ENCODE measurements at places on chromosomes 13 and 19.
A peak's percentile ranks its signal among the peaks of the same experiment; 100 is the strongest.

- no peak for DNase-seq
Observed at GRCh38 chr13:35871561-35871960, 259.6 kb downstream of the DCLK1 start.

DNA sequence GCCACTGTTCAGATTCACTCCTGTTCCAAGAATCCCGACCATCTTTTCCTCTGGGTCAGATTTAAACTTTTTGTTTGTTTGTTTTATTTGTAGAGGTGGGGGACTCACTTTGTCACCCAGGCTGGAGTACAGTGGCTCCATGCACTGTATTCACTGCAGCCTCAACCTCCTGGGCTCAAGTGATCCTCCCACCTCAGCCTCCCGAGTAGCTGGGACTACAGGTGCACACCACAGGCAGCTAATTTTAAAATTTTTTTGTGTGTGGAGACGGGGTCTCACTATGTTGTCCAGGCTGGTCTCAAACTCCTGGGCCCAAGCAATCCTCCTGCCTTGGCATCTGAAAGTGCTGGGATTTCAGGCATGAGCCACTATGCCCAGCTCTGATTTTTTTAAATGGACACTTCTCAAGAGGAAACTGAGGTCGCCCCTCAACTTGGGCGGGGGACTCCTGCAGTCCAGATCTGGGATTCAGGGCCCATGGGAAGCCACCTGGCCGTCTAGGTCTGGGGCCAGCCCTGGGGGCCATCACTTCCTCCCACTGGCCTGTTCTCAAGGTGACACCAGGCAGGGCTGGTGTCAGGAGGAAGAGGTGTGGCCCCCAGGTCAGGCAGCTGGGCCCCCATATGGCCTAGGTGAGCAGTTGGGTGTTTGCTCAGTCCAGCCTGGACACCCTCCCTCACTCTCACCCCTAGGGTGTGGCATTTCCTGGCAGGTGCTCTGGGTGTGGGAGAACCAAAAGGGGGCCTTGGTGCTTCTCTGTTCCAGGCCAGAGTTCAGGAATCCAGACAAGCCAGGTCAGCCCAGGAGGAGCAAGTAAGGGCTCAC lies 1.3 kb downstream of the B3GNT3 start:
- DNase-seq, result no peak

DNA sequence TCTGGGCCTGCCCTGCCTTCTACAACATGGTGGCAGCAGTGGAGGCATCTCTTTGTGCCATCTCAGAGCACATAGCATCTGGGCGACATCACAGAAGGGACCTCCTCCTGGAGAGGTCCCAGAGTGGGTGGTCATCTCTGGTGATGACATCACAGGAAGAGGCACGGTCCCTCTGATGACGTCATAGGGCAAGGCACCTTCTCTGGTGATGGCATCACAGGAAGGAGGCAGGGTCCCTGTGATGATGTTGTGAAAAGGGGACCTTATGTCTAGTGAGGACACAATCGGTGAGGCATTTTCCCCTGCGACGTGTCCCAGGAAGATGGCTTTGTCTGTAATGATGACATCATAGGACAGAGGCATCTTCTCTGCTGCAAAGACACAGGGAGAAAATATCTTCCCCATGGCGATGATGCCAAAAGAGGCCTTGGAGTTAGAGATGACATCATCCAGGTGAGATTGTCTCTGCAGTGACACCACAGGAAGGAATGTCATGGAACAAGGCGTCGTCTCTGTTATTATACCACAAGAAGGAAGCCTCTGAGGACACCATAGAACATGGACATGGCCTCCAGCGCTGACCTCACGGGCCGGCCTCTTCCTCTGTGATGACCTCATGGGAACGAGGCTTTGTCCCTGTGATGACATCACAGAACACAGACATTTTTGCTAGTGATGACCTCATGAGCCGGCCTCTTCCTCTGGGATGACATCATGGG lies 10.7 kb downstream of the SHISA7 start:
- no peak for DNase-seq

GRCh38 chr13:34577051-34577450 lies 365.0 kb upstream of the NBEA start:
- DNase-seq, result no peak

DNA sequence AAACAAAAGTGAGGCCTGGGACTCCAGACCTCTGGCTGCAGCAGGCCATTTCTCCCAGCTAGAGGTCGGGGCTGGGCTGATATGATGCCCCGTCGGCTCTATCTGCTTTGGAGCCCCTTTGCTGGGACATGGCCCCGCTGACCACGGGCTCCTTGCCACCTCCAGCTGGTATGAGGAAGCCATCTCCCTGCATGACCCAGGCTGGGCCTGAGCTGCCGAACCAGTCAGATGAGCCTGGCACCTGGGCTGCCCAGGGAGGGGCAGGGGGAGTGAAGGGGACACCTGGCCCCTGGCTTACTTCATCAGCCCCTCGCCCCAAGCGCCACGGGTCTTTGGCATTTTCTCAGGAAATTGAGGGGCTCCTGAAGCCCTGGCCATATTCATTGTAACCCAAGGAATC lies 7.8 kb downstream of the ZSWIM4 start:
- DNase-seq, result no peak

- DNase-seq, result no peak
Observed at GRCh38 chr13:28655561-28655960, 3.4 kb upstream of the POMP start.

- DNase-seq, result no peak
Observed at GRCh38 chr19:36797786-36798108, 25.1 kb upstream of the ZNF850 start.

GRCh38 chr19:15508035-15508710 lies at the start of gene CYP4F22:
Gene CYP4F22 (plus strand): TSS chr19:15508525. CDS start chr19:15525337, 16,812 bp downstream.
- no peak for DNase-seq

GRCh38 chr19:58033741-58034476 lies at the start of gene ZSCAN1:
Gene ZSCAN1 (plus strand): TSS chr19:58034025. CDS start chr19:58037837, 3,812 bp downstream.
- no peak for DNase-seq

GRCh38 chr13:75050419-75051046 lies 431.4 kb downstream of the TBC1D4 start:
- DNase-seq, result no peak

DNA sequence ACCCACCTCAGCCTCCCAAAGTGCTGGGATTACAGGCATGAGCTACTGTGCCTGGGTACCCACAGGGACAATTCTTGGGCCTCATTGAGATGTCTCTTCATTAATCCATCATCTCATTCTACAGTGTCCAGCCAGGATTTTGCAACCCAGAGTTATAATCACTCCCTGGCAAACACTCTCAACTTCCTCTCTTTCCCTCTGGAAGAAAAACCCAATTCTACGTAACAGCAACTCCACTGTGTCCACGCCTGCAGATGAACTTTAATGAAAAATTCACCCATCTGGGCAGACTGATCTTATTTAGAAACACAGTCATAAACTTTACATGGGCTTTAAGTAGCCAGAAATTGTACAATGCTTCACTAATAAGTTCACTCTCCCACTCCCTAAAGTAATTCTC lies 90.1 kb upstream of the ABCC4 start:
- DNase-seq, result no peak

DNA sequence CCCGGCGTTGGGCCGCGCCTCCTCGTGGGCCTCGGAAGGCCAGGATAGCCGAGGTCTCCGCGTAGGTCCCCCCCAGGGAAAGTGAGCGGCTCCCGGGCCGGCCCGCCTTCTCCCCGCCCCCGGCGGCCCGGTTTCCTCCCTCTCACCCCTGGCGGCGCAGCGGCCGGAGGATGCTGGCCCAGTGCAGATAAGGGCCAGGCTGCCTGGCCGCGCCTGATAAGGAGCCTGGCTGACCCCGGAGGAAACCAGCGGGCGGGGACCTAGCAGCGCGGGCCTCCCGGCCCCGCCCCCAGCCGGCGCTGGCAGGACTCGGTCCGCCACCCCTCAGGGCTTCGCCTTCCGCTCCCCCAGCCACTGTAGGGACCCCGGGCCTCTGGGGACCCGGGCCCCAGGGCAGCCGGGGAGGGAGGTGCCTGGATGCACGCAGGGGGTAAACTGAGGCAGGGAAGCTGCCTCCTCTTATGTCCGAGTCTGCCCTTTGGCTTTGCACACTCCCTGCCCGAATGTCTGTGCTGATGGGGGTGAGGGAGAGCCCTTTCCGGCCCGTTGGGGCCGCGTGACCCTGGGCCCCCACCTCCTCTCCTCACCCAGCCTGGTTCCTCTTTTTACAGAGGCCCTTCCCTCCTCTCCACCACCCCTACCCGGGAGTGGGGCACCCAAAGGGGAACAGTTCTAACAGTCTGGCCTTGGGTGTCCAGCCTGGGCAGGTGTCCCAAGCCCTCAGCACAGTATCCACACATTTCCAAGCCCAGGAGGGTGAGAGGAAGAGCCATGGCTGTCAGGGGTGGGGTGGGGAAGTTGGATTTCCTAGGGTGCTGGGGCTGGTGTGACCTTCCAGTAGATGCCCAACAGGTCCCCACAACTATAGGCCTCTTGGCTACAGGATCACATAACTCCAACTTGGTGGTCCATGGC lies at the start of gene LYL1:
Gene LYL1 (minus strand): TSS at position 193 of the 915 bp plus-strand sequence. CDS start 1,687 bp downstream, outside the sequence.
- DNase-seq, result no peak

DNA sequence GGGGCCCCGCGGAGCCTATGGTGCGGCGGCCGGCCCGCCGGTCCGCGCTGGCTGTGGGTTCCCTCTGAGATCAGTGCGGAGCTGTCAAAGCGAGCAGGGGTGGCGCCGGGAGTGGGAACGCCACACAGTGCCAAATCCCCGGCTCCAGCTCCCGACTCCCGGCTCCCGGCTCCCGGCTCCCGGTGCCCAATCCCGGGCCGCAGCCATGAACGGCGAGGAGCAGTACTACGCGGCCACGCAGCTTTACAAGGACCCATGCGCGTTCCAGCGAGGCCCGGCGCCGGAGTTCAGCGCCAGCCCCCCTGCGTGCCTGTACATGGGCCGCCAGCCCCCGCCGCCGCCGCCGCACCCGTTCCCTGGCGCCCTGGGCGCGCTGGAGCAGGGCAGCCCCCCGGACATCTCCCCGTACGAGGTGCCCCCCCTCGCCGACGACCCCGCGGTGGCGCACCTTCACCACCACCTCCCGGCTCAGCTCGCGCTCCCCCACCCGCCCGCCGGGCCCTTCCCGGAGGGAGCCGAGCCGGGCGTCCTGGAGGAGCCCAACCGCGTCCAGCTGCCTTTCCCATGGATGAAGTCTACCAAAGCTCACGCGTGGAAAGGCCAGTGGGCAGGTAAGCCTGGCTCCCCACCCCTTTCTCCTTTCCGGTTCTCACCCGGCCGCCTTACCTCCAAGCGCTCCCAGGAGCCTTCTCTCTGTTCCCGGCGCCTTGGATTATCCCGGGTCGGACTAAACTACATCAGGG lies at the start of gene PDX1:
Gene PDX1 (plus strand): TSS at position 67 of the 743 bp plus-strand sequence. CDS start 139 bp downstream, at position 206.
- no peak for DNase-seq

DNA sequence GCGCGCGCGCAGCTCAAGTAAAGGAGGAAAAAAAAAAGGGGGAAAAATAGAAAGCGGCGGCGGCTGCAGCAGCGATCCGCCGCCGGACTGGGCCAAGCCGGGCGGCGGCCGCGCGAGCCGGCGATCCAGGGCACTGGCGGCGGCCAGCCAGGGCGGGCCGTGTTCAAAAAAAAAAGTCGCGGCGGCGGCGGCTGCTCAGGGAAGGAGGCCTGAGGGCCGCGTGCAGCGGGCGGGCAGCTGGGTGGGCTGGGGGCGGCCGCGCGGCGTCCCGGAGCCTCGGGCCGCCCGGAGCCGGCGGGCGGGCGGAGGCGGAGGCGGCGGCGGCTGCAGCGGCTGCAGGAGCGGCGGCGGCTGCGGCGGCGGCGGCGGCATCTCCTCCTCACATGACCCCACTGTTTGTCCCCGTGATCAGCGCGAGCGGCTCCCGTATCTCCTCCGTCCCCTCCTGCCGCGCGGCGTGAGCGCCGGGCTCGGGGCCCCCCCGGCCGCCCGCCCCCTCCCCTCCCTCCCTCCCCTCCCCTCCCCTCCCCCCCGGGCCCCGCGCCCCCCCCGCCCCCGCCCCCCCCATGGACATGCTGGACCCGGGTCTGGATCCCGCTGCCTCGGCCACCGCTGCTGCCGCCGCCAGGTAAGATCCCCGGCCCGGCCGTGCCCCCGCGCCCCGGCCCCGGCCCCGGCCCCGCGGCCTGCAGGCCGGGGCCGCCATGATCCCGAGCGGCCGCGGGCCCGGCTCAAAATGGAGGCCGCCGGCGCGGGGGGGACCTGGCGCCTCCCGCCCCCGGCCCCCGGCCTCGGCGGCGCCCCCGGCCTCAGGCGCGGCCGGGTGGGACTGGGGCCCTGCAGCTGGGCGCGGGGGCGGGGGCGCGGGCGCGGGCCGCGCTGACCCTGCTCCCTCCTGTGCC lies at the start of gene USF2:
Gene USF2 (plus strand): TSS at position 427 of the 902 bp plus-strand sequence. CDS start 140 bp downstream, at position 567.
- DNase-seq, result peak; percentile 66

DNA sequence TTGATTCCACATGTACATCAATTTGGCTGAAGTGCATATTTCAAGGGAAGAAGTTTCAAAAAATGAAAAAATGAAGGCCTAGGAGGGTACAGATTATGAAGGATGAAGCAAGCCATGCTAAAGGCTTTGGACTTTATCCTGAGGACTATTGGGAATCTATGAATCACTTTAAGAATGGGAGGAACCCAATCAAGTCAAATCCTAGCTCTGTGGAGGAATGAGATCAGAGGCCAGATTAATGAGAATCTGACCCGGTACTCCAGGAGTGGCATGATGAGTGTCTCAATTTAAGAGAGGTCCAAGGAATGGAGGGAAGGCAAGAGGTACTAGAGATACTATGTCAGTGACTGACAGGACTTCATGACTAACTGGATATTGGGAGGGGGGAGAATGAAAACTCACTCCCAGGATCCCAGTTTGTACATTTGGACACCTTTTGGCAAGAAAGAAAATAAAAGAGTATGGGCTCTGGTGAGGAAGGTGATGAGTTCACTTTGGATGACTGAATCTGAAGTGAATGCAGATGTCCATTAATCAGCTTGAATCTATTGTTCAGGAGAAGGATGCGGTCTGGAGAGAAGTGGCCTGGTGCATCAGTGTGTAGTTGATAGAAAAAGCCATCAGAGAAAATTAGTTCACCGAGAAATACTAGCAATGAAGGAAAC lies 349.0 kb downstream of the EFNB2 start:
- DNase-seq, result no peak

DNA sequence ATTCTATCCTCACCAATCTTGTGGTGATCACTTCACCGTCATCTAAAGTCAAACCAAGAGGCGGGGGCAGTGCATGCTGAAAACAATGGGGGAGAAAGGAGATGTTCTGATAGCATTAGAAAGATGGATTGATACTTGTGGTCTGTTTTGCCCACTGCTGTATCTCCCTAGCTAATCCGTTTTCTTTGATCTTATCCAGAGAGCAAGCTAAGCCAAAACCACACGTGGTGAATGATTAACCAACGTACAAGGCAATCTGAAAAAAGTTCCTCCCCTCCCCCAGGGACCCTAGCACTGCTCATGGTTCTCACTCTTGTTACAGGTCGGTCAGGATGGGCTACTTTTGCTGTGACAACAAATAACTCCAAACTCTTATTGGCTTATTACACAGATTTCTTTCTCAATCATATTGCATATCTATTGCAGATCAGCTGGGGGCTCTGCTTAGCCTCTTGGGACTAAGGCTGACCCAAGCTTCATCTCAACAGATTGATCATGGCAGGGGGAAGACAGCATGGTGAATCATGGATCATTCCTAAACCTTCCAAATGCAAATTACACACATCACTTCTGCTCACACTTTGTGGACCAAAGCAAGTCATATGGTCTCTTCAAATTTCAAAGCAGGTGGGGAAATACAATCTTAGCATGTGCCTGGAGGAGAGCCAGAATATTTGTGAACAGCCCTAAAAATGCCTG lies 11.9 kb upstream of the C13orf42 start:
- peak; percentile 29 for DNase-seq

All from stimulated activated CD4-positive, alpha-beta T cell treated with anti-CD3 and anti-CD28 coated beads, Interleukin-4, amount 100 ng/mL, for 24 hours (primary cell).